ENCODE measurements at places on chromosomes 4 and X. TPM values are rescaled to one million over a fixed set of nuclear protein-coding genes. Genes with fewer than 3 reads are reported as not detected.

DNA sequence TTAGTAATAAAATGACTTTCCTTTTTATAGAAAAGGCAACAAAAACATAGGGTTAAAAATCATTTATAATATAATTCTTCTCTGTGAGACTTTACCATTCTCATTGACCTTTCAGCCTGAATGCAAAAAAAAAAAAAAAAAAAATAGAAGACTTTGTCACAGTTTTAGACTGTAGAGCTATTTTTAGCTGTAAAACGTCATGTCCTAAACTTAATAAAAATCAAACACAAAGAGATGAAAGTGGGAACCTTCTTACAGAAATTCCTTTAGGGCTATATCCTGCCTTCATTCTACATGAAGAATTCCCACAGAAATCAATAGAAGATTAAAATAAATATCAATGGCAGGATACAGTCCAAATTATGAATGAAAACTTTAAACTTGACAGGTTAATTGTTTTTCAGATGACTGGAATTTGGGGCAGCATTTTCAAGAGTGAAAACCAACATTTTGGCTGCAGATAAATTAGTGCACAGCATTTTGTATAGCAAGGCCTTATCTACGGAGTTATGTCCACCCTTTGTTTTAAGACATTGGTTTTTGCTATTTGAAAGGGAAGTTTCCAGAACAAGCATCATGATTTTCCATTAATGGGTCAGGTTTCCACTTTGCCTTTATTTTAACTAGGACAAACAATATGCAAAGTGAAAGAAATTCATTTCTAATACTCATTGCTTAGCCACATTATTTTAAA, 219.5 kb downstream of the SPCS3 start:
- H3K4me1 ChIP-seq, result no peaks in the 10 kb centered on the region
- no peaks in the 10 kb centered on the region for H3K27me3 ChIP-seq
- no peak for DNase-seq
- no peak overlapping the region for H3K27ac ChIP-seq
- no peaks in the 10 kb centered on the region for H3K36me3 ChIP-seq
- H3K4me3 ChIP-seq, result no peak overlapping the region

DNA sequence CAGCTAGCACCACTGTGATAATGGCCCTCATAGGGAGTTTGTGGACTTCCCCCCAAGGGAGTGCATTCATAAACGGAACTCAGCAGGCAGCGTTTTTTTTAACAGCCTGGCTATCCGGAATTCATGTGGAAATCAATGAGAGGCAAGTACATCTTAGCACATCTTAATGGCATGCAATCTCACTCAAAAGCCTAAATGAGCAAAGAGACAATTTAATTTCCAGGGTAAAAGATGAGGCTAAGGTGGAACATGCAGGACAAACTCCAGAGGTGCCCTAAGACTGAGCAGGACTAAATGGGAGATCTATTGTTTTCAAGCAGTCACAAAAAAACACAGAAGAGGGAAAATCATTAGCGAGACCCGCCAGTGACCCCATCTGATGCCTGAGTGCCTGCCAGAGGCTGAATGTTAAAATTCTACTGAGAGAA, 243.5 kb upstream of the KCNIP4 start:
- no peaks in the 10 kb centered on the region for H3K27me3 ChIP-seq
- H3K4me3 ChIP-seq, result no peak overlapping the region
- no peak overlapping the region for H3K27ac ChIP-seq
- no peaks in the 10 kb centered on the region for H3K36me3 ChIP-seq

DNA sequence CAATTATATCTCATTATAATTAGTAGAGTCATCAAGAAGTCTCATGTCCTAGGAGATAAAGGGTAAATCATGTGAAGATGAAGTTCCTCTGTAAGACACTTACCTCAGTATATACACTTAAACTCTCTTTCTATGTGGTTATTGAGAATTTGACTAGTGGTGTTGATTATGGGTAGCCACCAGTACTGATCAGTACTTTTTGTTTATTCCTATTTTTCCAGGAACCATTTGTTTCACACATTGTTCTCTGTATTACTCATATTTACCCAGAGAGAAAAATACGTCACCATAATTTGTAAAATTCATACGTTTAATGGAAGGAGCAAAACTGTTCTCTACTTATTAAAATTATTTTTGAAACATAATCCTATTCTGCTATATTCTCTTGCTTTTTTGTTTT, 55.8 kb upstream of the PRDM8 start:
- no peaks in the 10 kb centered on the region for H3K27me3 ChIP-seq
- H3K4me1 ChIP-seq, result peaks cover 46% of the 10 kb centered on the region
- H3K4me3 ChIP-seq, result no peak overlapping the region
- DNase-seq, result no peak

DNA sequence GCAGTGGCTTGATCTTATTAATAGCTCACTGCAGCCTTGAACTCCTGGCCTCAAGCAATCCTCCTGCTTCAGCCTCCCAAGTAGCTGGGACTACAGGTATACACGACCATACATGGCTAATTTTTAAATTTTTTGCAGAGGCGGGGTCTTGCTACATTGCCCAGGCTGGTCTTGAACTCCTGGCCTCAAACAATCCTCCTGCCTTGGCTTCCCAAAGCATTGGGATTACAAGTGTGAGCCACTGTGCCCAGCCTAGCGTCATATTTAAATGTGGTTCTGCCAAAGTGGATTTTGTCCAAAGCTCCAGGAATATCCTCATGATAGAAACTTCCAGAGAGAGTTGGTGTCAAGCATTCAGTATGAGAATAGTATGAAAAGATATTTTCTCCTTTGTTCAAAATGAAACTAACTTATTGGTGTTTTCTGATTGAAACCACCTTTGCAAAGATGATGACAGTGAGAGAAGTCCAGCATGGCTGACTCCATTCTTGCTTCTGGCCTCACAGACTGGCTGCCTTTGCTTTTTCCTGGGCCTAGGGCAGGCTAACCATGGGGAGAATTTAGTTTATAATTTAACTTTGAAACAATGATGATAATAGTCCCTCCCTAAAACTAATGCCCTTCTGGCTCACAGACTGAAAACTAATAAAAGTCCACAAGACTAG, 129.0 kb downstream of the C4orf51 start:
- H3K4me1 ChIP-seq, result no peaks in the 10 kb centered on the region
- H3K4me3 ChIP-seq, result no peak overlapping the region
- H3K27me3 ChIP-seq, result no peaks in the 10 kb centered on the region
- H3K27ac ChIP-seq, result no peak overlapping the region

GRCh38 chr4:108360754-108361445, 192.2 kb upstream of the LEF1 start:
- no peaks in the 10 kb centered on the region for H3K4me1 ChIP-seq
- no peaks in the 10 kb centered on the region for H3K36me3 ChIP-seq

DNA sequence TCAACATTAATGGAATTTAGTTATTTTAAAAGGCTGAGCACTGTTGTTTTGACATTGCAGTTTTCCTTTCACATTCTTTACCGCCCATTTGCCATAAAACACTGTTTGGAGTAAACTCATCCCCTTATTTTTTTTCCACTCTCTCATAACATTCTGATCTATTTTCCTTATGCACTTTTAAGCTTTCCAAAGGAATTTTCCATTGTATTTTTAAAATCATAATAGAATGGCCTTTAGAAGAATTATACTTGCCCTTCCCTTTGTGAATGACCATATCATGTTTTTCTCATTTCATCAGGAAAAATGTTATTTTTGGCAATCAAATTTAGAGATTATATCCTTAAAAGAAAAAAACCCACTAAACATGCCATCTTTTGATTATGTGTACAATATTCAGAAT, 1074.2 kb downstream of the STIM2 start:
- H3K36me3 ChIP-seq, result no peaks in the 10 kb centered on the region
- DNase-seq, result no peak
- H3K4me3 ChIP-seq, result no peak overlapping the region

- H3K4me3 ChIP-seq, result no peak overlapping the region
- H3K36me3 ChIP-seq, result peaks cover 7% of the 10 kb centered on the region
- no peak overlapping the region for H3K27ac ChIP-seq
These were observed 13.9 kb downstream of the WDR1 start for GRCh38 chr4:10102474-10103332.

DNA sequence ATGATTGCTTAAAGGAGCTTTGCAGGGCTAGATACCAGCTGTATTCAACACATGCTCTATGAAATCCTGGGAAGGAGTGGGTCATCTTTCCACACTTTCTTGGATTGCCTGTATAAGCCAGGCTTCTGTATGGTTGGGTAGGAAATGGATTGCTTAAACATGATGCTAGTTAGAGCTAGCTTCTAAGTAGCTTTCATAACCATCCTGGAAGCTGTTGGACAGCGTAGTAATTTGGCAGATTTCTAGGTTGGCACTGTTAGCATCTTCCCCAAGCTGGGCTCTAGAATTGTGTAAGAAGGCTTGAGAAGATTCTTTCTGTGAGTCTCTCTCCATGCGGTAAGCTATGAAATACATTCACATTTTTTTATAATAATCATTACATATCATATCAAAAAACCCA, 127.3 kb downstream of the LINC00632 start:
- no peak for DNase-seq
- no peak overlapping the region for H3K4me3 ChIP-seq
- H3K27me3 ChIP-seq, result no peaks in the 10 kb centered on the region
- H3K27ac ChIP-seq, result no peak overlapping the region

GRCh38 chr4:125663896-125664767, 349.4 kb downstream of the FAT4 start:
- H3K4me1 ChIP-seq, result no peaks in the 10 kb centered on the region
- no peaks in the 10 kb centered on the region for H3K36me3 ChIP-seq
- no peak overlapping the region for H3K4me3 ChIP-seq
- no peak overlapping the region for H3K27ac ChIP-seq

GRCh38 chr4:89142691-89143669, 31.6 kb downstream of the TIGD2 start:
- H3K4me1 ChIP-seq, result no peaks in the 10 kb centered on the region
- H3K36me3 ChIP-seq, result no peaks in the 10 kb centered on the region
- H3K27me3 ChIP-seq, result peaks cover 5% of the 10 kb centered on the region

GRCh38 chr4:139684351-139684750, 18.7 kb downstream of the MGST2 start:
- no peak for DNase-seq
- no peak overlapping the region for H3K27ac ChIP-seq
- H3K36me3 ChIP-seq, result no peaks in the 10 kb centered on the region
- no peaks in the 10 kb centered on the region for H3K27me3 ChIP-seq
- H3K4me1 ChIP-seq, result no peaks in the 10 kb centered on the region
- no peak overlapping the region for H3K4me3 ChIP-seq

- no peak overlapping the region for H3K4me3 ChIP-seq
- H3K27me3 ChIP-seq, result no peaks in the 10 kb centered on the region
- peaks cover 4% of the 10 kb centered on the region for H3K36me3 ChIP-seq
- no peak overlapping the region for H3K27ac ChIP-seq
- DNase-seq, result no peak
These were observed 7.9 kb downstream of the PDLIM5 start for GRCh38 chr4:94459462-94460161.

- H3K36me3 ChIP-seq, result peaks cover 6% of the 10 kb centered on the region
- DNase-seq, result no peak
- H3K27me3 ChIP-seq, result no peaks in the 10 kb centered on the region
- H3K4me3 ChIP-seq, result peak overlapping the region; percentile 86
- H3K27ac ChIP-seq, result peak overlapping the region; percentile 66
These were observed 171.2 kb downstream of the TMA16 start for GRCh38 chr4:163665521-163666331.

GRCh38 chrX:111511477-111511876, at the start of gene SERTM2:
Gene SERTM2, plus strand, starts transcription at chrX:111511645. Its CDS starts 7,213 bp downstream, at chrX:111518858.
- H3K4me1 ChIP-seq, result peaks cover 3% of the 10 kb centered on the region
- H3K27ac ChIP-seq, result no peak within 1 kb of the TSS
- DNase-seq, result no peak
- peaks cover 6% of the 10 kb centered on the region for H3K27me3 ChIP-seq
- H3K36me3 ChIP-seq, result no peaks in the 10 kb centered on the region

DNA sequence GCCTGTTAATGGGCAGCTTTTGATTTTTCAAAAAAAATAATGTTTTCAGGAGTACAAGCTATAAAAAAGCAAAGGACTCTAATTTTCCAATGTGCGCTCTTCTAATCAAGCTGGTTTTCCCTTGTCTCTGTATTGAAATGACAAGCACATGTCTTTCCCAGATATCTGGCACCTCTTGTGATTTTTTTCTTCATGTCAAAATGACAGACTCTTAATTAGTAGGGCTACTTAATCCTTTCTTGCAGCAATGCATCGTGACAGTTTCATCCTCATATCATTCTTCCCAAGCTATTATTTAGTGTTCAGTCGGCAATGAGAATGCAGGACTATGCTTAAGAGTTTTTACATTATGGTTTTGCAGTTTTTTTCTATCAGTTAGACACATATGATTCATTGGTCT, 139.5 kb downstream of the MAGEC1 start:
- DNase-seq, result no peak
- no peak overlapping the region for H3K4me3 ChIP-seq
- no peaks in the 10 kb centered on the region for H3K4me1 ChIP-seq
- no peaks in the 10 kb centered on the region for H3K36me3 ChIP-seq
- H3K27ac ChIP-seq, result no peak overlapping the region

GRCh38 chr4:36675436-36675835, 394.0 kb downstream of the DTHD1 start:
- DNase-seq, result no peak
- H3K27ac ChIP-seq, result no peak overlapping the region
- H3K36me3 ChIP-seq, result no peaks in the 10 kb centered on the region
- H3K27me3 ChIP-seq, result no peaks in the 10 kb centered on the region
- H3K4me1 ChIP-seq, result no peaks in the 10 kb centered on the region

DNA sequence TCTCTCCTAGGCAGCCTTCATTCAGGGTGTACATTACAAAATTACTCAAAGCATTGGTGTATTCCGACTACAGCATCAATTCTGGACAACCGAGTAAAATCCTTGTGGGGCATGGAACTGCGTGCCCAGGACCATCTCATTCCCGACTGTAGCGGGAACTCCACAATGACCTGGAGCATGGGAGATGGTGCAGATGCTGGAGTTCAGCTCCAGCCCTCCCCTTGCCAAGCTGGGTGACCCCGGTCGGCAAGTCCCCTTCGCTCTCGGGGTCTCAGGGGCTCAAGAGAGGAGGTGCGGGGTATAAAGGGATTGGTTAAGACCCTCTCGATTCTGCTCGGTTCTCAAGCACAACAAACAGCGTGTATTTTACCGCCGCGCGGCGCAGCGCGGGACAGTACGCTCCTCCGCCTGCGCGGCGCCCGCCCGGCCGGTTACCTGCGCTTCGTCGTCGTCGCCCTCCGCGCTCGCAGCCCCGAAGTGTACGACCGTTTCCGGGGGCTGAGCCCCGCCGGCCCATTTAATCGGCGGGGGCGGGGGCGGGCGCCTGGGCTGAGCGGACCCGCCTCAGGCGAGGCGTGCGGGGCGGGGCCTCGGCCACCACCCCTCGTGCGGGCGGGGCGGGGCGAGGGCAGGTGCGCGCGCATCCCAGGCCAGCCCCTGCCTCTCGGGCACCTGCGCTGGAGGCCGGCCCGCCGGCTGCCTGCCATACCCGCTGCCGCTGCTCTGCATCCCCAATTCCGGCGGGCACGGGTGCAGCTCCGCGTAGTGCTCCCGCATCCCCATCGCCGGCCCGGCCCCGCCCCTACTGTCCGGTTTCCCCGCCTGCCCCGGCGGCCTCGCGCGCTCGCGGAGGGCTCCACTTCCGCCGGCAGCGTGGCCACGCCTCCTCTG, at the start of gene G6PD:
G6PD (minus strand) TSS at position 493 of the 891 bp plus-strand sequence. CDS start 691 bp downstream, outside the sequence.
- H3K27ac ChIP-seq, result peak within 1 kb of the TSS; percentile 98
- H3K4me3 ChIP-seq, result peak within 1 kb of the TSS; percentile 80
- H3K27me3 ChIP-seq, result no peaks in the 10 kb centered on the region
- no peaks in the 10 kb centered on the region for H3K36me3 ChIP-seq
- peak; percentile 85 for DNase-seq

Gene OTUD6A
- polyA plus RNA-seq, result not detected

Gene SPIN2A
- polyA plus RNA-seq, result not detected

Gene HMX1
- polyA plus RNA-seq, result not detected

Gene CYSLTR1
- 51.8 TPM for polyA plus RNA-seq

Gene YY2
- polyA plus RNA-seq, result not detected

Gene HTT
- polyA plus RNA-seq, result 15.4 TPM

Gene HTRA3
- not detected for polyA plus RNA-seq

Gene ASMT
- not detected for polyA plus RNA-seq

Gene FGF5
- polyA plus RNA-seq, result not detected

All from naive B cell (primary cell).